ENCODE measurements at places on chromosomes 2 and 18.

DNA sequence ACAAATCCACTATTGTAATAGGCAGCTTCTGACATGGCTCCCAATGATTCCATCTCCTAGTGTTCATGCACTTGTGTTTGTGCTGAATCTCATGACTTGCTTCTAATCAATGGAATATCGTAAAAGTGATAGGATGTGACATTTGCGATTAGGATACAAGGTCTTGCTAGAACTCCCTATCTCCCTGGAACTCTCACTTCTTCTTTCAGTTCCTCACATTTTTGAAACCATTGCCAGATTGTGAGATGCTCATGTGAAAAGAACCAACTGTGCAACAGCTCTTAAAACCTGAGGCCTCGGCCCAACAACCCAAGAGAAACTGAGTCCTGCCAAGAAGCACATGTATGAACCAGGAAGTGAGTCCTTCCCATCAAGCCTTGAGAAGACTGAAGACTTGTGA is 226.9 kb upstream of the DTNA start:
- no peak for DNase-seq

DNA sequence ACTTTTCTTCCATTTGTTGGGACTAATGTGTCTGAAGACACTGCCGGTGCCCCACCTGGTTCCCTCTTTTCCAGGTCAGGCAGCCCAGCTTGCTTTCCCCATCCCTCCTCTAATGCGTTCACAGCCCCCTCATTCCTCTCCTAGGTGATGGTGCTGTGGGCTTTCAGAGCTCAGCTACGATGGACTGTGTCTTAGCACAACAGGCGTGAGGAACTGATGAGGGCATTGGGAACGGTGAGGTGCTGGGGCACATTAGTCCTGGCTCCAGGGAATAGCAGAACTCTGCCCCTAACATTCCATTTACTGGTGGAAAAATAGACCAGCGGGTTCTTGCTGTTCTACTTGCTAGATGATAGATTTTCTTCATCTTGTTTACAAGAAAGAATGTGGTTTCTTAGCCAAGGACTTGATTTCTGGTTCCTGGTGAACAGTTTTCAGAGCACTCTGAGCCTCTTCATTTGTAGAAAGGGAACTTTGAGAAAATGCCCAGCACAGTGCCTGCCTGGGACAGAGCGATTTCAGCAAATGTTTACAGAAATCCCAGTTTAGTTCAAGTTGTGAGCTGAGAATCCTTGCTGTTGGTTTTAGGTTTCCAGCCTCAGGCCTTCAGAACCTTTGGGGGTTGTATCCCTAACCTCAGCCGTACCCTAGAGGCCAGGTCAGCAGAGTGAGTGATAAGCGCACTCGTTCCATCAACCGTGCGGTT is 42.5 kb downstream of the LDLRAD4 start:
- DNase-seq = no peak

GRCh38 chr2:106307860-106308259 is 113.8 kb upstream of the UXS1 start:
- DNase-seq = no peak

GRCh38 chr2:8202132-8202531 is 479.7 kb upstream of the ID2 start:
- no peak for DNase-seq

DNA sequence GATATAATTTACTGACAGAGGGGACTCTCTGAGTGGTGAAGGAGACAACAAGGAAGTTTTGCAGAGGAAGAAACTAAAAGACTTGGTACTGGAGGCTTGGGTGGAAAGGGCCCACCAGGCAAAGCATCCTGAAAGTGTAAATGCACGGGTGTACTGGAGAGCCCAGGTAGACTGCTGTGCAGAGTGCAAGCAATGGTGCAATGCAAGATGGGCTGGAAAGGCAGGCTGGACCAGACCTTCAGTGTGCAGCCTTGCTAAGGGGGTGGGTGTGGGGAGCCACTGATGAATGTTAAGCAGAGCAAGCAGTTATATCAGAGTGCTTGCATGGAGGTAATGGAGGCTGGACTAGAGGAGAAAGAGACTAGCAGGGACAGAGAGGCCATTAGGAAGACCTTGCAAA is 10.7 kb downstream of the C2orf74 start:
- no peak for DNase-seq

DNA sequence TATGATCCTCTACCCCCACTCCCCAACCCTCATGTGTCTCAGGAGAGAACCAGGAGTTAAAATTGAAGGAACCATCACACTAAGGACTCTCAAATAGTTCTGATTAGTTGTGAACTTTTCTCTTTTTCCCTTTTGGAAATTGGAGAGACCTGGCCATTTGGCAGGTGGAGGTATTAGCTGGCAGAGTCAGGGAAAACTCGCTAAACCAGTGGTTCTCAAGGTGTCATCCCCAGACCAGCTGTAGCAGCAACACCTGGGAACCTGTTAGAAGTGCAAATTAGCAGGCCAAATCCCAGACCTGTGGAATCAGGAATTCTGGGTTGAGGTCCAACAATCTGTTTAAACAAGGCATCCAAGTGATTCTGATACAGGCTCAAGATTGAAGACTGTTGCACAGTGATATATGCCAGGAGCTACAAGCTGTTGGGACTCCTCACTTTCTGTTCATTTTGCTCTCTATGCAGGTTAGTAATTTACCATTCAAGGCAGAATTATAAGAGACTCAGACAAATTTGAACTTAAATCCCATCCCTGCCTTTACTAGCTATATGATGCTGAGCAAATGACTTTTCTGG is 2.8 kb upstream of the TMEM131 start:
- no peak for DNase-seq

DNA sequence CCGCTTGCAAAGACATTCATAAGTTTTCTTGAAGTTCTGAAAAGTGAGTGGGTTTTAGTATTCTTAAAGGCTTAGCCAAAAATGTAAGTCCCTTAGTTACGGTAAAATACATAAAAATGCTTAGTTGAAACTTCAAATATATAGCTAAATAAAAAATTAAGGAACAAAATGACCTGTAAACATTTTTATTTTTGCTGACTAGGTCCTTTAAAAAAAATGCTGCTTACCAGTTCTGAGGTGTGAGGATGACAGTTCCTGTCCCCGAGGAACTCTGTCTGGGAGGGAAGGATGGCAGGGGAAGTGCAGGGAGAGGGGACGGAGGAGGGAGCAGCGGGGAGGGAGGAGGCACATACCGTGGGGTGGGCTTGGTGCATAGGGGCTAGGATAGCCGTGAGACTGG is 102.8 kb upstream of the BCL2L11 start:
- DNase-seq = no peak

GRCh38 chr2:236967499-236967783 is 118.2 kb upstream of the COPS8 start:
- DNase-seq = no peak

DNA sequence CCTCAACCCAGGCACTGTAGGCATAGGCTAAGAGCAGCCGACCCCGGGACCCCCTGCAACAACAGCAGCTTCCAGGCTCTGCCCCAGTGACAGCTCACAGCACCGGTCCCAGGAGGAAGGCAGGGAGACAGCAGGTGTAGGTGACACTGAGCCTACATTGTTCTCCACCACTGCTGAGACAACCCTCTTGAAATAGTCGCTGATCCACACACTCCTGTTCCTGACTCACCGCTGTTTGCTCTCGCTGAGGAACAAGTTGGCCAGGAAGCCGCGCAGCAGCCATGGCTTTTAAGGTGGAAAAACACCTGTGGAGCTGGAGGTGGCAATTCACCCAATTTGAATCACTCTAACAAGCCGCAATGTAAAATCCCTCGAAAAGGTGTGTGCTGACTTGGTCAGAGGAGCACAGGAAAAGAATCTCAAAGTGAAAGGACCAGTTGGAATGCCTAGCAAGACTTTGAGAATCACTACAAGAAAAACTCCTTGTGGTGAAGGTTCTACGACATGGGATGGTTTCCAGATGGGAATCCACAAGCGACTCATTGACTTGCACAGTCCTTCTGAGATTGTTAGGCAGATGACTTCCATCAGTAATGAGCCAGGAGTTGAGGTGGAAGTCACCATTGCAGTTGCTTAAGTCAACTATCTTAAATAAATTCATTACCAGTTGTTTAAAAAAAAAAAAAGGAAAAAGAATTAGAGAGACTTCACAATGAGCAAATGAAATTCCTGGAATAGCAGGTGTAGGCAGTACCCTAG is 167.5 kb downstream of the ARL4C start:
- no peak for DNase-seq

GRCh38 chr2:106876699-106877098 is 9.3 kb downstream of the ST6GAL2 start:
- DNase-seq = no peak

GRCh38 chr2:91839904-91840868 is 3031.0 kb upstream of the TEKT4 start:
- DNase-seq = no peak

DNA sequence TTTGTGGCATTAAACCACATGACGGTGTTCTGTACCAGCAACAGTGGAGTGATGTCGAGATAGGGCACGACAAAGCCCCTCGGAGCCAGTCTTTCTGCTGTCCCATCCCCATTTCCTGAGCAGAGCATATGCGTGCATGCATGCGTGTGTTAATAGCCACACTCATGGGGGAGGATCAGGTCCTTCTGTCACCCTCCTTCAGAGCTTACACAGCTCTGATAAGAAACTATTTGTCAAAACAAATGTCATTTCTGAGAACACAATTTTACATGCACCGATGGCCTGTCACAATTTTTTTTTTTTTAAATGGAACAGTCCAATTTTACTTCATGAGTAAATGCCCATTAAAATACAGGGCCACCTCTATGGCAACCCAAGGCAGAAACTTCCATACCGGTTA is 95.9 kb upstream of the ZBTB14 start:
- DNase-seq = no peak

GRCh38 chr18:24009651-24010333 is 4.8 kb upstream of the TTC39C start:
- no peak for DNase-seq

DNA sequence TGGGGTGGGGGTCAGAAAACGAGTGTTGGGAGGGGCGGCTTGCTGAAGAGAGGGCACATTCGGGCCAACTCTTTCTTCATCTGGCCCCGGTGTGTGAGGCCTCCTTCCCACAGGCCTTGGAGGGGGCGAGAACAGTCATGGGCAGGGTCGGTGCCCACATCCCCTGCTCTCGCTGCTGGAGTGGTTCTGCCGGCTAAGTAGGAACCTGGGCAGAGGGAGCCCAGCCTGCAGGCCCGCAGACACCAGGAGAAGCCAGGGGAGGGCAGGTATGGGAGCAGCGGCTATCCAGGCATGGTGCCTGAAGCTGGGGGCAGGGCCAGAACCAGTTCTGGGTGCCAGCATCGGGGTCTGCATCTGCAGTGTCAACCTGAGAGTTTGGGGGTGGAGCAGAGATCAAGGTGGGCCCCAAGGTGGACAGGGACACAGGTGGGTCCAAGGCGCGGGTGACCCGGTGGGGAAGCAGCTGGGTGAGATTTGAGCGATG is 46.6 kb upstream of the HPCAL1 start:
- no peak for DNase-seq

- no peak for DNase-seq
Measured at GRCh38 chr2:1714291-1715064, 29.8 kb downstream of the PXDN start.

DNA sequence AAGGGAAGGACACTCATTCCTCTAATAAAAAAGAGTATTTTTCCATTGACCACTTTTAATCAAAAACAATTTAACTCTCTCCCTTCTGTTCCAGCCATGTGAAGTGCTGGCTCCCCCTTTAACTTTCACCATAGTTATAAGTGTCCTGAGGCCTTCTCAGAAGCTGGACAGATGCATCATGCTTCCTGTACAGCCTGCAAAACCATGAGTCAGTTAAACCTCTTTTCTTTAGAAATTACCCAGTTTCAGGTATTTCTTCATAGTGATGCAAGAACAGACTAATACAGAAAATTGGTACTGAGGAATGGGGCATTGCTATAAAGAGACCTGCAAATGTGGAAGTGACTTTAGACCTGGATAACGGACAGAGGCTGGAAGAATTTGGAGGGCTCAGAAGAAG is 643.6 kb upstream of the DDX18 start:
- DNase-seq = no peak

DNA sequence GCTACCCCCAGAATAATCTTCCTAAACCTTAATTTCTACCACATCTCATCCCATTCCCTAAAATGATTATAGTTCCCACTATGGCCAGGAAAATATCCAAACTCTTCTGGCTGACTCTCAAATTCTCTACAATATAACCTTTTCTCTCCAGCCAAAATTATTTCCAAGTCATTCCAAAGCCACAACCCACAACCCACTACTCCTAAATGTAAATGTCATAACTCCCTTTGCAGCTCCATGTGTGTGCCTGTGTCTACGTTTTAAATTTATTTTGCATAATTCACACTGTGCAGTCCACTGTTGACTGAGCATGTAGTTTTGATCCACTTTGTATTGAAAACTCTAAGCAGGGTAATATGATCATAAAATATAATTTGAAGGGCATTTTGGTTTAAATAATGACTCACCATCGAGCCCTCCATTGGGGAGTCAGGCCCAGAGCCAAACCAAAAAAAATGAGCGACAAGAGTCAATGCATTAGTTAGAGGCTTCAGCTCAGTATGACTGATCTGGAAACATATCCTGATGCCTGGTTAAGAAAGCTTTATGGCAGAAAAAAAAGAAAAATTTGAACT is 171.0 kb downstream of the AFF3 start:
- DNase-seq = no peak

GRCh38 chr2:112876971-112877361 is 34.0 kb upstream of the IL37 start:
- no peak for DNase-seq

DNA sequence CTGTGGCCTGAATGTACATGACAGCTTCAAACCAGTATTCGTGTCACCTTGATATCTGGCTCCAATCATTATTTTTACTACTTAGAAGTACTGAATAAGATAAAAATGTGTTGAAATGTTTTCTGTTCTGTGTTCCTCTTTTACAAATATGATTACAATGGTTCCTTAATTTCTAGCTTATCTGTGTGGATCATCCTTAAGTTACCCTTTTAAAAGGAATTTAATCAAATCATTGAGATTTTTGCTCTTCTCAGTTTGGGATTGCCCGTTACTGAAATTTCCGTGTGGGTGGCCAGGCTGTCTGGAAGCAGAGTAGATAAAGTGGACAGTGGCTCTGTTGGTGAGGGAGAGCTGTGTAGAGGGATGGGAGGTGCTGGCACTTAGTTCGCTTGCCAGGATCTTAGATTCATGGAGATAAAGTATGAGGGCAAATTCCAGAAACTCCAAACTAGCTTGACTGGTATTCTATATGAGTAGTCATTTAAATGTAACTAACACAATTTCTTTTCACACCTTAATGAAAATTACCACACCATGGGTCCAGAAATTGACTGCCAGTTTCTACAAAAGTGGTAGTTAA is 27.4 kb upstream of the SAG start:
- no peak for DNase-seq

DNA sequence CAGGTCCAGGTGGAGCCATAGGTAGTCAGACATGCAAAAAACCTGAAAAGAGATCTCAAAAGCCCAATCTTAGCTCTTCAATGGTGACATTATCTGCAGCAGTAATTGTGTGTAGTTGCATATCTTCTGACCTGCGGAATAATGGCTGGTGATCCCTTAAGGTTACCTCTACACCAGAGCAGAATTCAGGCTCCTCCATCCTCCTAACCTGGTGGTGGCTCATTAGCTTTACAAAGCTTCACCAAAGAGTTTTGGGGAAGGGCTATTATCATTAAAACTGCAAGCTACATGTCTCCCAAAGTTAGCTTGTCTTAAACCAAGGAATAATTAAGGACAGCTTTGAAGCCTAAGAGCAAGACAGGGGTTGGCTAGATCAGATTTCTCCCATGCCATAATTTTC is 42.6 kb upstream of the CHST9 start:
- no peak for DNase-seq
